Right ventricle myocardium superior (tissue), 1 donor: ENCODE measurements at places on chromosomes 3 and 15.

DNA sequence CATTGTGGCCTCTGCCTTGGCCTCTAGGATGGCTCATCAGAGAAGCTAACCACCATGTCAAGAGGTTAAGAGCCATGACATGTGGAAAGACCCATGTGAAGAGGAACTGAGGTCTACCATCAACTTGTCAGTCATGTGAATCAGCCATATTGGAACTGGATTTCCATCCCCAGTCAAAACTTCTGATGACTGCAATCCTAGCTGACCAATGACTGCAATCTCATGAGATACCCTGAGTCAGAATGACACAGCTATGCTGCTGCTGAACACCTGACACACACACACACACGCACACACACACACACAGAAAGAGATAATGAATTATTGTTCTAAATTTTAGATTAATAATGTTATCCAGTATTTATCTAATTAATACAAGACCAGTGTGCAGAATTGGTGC, 337.5 kb upstream of the LMCD1 start:
- no peak for DNase-seq

DNA sequence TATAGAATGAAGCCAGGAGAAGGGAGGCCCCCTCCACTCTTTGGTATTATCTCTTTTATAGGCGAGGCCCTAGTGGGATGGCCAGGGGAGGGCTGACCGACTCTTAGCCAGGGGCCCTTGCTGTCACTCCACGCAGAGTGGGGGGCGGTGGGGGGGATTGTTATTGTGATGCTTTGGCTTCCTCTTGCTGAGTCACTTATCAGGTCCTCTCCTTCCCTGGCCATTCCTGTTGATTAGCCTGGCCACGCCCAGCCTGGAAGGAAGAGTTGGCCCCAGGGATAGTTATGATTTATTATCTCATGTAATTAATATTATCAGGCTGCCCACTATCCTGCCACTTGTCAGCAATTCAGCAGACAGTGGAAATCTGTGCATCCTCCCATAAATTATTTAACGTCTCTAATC, 25.5 kb upstream of the SKOR1 start:
- no peak for DNase-seq

DNA sequence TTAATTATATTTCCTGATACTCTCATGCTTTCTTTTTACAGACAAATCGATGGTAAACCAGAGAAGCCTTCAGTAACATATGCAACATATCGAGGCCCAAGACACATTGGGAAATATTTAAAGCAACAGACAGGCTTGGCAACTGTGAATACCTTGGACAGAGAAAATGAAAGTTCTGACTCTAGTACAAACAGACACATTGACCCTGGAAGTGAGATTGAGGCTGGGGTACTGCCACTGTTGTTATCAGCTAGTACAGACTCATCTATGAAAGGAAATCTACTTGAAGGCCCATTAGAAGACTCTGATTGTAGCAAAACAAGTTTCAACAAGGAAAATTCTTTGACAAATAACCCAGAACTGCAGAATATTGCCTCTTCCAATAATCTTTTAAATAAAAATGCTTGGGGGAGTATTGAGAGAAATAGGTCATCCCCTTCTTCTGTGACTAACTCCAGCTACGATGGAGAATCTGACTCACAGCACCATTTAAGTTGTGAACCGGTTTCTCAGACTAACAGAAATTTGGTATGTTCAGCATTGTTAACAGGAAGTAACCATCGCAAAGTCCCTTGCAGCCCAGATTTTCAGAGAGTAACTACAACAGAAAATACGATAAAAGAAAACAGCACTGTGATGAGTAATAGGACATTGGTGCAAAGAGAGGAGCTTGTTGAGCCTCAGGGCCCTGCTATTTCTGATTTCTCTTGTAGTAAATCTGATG, 50.2 kb downstream of the CRYBG3 start:
- DNase-seq, result no peak

DNA sequence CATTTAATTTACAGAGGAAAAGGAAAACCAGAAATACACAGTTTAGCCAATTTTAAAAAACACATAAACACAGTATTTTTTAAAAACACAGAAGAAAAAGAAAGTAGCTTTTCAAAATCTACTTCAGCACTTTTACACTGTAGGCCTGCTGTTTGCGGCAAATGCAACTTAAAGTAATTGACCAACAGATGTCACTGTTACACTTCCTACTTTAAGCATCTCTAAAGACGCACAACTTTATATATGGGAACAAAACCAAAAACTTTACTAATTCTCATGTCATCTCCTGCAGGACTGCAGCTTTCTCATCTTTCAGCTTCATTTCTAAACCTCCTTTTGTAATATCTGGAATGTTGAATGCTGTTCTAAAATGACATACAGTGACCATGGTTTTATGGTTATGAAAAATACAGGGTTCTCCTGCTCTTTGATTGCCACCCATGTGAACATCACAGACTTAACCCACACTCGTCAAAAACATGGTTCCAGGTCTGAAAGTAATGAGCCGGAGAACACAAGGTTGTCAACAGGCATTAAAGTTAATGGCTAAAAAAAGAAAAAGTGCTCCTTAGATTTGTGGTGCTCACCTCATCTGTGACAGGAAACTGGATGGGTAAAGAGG, 107.9 kb downstream of the FMN1 start:
- no peak for DNase-seq

- no peak for DNase-seq
Measured at GRCh38 chr3:170814822-170815221, 55.2 kb downstream of the RPL22L1 start.

GRCh38 chr3:73176941-73177340, 115.5 kb downstream of the EBLN2 start:
- no peak for DNase-seq

DNA sequence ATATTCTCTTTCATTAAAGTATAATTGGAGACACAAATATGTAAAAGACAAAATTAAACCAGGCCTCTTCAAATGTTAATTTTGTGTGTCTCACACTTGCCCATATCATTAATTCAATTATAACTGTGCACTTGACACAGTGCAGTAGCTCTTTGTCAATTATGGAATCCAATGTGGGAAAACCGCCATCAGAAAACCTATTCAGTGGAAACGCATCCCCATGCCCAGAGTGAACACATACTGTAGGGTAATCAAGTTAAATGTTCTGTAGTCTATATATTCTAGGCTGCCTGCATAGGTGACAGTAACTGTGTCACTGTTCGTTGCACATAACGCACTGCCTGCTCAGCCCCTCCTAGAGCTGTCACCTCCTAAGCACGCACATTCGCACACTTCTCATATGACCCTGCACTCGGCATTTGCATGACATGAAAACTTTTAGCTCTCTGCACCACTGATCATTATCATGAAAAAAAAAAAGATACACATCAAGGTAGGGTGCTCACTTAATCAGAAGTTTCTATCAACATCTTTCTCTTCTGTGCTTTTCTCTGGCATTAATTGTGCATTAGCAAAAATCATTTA, 63.2 kb downstream of the MEIS2 start:
- no peak for DNase-seq

GRCh38 chr3:58962040-58962651, 87.7 kb downstream of the CFAP20DC start:
- DNase-seq, result no peak

- DNase-seq, result no peak
Measured at GRCh38 chr3:145159640-145160039, 1001.3 kb downstream of the PLOD2 start.

- DNase-seq, result no peak
Measured at GRCh38 chr3:46759239-46760167, 41.8 kb upstream of the PRSS50 start.

GRCh38 chr15:93658026-93658816, 569.2 kb upstream of the RGMA start:
- DNase-seq, result no peak

DNA sequence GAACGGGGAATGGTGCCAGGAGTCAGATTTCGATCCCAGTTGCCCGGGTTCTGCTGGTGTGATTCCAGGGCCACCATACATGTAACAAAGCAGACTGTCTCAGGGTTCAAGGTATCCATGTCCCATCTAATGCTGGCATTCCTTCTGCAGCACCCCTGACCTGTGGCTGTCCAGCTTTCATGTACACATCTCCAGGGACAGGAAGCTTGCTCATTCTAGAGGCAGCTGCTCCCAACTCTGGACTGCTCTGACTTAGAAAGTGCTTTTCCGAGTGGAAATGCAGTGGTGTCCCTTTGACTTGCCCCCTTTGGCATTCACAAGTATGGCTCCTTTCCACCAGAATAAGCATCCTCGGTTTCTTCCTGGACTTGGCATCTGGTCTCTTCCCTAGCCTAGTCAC, 30.9 kb downstream of the PML start:
- no peak for DNase-seq

GRCh38 chr15:33946152-33946551, 22.1 kb upstream of the CHRM5 start:
- no peak for DNase-seq

GRCh38 chr3:45554006-45554666, 40.4 kb upstream of the LIMD1 start:
- DNase-seq, result peak; percentile 85

GRCh38 chr15:100111125-100112060, 230.4 kb downstream of the ADAMTS17 start:
- peak; percentile 75 for DNase-seq

DNA sequence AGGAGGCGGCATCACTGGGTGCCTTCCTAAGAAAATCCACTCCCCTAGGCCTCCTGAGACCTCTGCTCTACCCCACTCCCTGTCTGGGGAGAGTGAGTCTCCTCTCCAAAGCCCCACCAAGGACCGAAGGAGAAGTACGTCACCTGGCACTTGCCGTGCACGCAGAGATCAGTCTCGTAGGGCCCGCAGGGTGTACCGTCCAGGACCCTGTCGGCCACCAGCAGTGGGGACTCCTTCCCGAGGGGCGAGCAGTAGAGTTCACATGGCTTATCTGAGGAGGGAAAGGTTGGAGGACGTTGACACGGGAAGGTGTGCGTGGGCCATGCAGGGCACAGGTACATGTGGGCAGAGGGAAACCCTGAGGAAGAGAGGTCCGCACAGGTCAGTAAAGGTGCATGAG, 232.9 kb downstream of the ADAMTS17 start:
- DNase-seq, result no peak

DNA sequence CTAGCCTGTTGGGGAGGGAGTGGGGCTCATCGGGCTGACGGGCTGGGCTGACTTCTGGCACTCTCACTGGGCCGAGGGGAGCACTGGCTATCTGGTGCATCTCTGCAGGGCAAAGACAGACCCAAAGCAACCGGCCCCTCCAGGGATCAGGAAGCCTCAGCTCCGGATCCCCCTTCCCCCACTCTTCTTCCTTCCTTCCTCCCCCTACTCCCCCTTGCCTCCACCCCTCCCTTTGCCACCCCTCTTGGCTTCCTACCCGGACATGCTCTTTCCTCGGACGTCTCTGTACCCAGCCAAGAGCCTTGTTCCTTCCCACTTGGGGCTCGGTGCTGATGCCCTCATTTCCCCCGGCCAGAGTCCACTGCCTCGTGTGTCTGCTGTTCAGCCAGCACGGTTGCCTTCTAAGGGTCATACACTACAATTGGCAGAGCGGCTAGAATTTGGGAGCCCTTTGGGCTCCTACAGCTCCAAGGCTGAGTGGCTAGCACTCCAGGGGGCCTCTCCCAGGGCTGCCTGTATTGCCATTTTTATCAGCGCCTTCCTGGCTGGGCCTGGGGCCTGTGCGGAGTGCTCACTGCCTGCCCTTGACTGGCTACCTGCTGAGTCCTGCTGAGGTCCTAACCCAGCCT, 10.9 kb downstream of the SEMA3F start:
- DNase-seq, result peak; percentile 54

- peak; percentile 68 for DNase-seq
Measured at GRCh38 chr3:71681224-71681668, 44.0 kb downstream of the EIF4E3 start.

- DNase-seq, result no peak
Measured at GRCh38 chr3:71548705-71549384, 34.7 kb downstream of the FOXP1 start.

- no peak for DNase-seq
Measured at GRCh38 chr3:172675441-172676193, 35.2 kb downstream of the NCEH1 start.

GRCh38 chr15:72184165-72184811, 13.3 kb downstream of the GRAMD2A start:
- no peak for DNase-seq

DNA sequence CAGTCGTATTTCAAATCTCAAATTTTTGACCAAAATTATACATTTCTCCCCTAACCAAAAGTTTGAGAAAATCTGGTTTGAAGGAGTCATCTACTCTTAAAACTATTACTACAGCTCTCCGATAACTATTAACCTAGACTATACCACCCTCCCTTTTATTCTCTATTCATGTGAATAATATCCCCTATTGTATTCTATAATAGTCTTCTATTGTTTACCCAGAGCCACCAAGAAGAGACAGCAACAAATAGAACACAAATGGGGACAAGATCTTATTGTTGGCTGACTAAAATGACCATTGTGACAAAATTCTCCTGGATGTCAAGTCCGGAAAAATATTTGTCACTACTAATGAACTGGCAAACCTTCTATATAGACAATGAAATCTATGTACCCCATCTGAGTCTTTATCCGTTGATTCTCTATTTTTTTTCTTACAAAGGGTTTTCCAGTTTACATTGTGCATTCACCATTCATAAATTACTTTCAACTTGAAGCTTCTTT, 618.0 kb downstream of the CADM2 start:
- no peak for DNase-seq

- peak; percentile 46 for DNase-seq
Measured at GRCh38 chr3:139937674-139938279, 2.8 kb downstream of the CLSTN2 start.

DNA sequence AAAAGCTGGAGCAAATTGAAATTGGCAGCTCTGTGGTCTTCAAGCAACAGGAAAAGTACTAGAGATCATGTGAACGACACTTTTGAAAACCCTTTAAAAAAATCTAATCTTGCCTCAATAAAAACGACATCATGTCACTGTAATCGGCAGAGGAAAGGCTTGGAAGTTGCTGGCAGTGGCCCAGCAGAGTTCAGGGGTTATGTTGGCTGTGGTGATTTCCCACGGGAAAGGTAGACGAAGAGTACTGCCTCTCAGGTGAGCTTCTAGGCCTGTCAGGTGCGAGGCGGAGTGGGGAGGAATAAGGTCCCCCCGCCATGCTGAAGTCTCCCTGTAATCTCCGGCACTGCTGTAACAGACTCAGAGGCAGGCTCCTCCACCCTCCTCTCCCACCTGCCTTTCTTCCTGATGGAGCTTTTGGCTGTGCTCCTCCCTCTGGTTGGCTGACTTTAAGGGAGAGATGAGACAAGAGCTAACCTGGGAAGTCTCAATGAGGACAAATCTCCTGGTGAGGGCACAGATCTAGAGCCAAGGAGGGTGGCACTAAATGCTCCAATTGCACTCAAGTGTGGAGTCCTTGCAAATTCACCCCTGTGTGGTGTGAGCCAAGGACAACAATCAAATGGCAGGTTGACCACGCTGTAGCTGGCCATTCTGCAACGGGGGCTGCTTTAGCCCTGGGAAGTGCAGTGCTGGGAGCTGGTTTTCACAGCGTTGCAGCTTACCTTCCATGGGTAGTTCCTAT, 18.7 kb upstream of the HES1 start:
- DNase-seq, result no peak
